Astrocyte of the hippocampus (primary cell): ENCODE measurements at places on chromosomes 3 and 15.
A peak's percentile ranks its signal among the peaks of the same experiment; 100 is the strongest.

DNA sequence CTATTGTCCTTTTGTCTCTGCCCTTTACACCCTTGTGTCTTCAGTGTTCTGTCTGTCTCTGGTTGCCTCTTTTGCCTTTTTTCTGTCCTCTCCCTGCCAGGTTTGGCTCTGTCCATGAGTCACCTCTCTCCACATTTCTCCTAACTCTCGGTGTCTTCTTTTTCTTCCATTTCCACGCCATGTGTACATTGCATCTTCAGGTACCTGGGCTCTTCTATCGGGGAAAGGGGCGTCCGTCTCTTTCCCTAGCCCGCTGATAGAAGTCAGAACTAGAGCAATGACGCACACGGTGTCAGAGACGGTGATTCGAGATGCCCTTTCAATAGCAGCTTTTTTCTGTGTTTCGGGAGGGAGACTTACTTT lies 641 bp downstream of the OPA1 start:
- DNase-seq, result peak; percentile 46

- no peak for DNase-seq
Measured at GRCh38 chr3:143436231-143436930, 316.8 kb downstream of the CHST2 start.

DNA sequence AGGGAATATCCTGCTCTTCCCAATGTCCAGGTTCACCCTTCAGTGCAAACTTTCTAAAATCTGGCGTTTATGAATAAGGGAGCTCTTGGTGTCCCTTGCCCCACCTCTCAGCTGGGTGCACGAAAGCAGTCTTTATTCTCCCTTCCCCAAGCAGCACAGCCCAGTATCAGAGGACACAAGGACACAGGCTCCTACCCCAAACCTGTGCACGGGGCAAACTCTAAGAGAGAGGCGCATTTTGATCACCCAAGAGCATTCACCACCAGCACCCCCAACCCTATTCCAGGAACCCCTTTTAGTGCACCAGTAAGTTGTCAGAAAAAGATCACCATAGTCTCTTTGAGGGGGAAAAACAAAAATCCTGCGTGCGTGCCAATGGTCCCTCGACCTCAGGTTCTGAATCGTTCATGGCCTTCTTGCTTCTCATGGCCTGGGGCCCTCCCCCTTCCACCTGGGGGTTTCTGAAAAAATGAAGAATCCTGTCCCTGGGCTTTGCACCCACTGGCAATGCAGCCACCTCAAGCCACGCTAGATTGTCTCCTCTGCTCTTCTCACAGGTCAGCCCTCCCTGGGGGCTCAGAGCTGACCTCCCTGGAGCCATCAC lies 78.9 kb downstream of the FAM174B start:
- no peak for DNase-seq

DNA sequence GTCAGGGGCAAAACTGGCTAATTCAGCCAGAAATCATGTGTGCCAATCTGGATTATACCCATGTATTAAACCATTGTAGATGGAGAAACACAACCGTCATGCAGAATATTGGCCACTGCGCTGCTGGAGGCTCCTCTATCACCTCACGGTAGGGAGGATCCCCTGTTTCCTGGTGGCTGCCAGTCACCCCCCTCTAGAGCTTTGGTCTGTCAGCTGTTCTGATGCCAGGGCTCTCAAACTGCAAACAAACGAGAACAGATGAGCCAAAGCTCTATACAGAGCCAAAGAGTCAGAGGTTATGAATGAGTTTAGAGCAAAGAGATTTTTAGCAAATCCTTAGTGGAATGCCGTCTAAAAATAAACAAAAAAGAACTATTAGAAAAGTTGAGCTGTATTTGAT lies 62.5 kb downstream of the IL20RB start:
- DNase-seq, result no peak

- peak; percentile 2 for DNase-seq
Measured at GRCh38 chr15:40691737-40692136, 3.2 kb upstream of the RAD51 start.

DNA sequence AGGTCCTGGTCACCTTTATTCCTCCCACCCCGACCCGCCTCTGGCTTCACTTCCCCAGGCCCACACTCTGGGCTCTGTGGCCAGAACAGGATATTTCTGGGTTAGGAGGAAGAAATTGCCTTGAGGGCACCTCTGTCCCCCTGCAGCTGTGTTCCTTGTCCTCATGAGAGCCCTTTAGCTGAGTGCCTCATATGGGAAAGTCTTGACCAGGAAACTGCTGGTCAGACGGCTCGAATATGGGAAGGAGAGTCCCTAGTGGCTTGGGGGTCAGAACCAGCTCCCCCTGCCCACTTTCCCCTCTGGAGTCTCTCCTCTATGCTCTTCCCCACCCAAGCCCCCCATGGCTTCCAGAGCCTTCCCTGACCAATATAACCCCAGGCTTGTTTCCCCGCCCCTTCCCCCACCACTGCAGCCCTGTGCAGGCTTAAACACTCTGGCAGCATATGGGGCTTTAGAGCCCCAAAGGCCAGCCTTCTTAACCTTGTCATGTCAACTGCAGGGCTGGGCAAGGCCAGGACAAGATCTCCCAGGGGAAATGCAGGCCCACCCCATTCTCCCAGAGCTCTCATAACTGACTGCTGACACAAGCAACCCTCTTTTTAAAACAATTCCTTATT lies 36.4 kb downstream of the SEC22C start:
- no peak for DNase-seq

DNA sequence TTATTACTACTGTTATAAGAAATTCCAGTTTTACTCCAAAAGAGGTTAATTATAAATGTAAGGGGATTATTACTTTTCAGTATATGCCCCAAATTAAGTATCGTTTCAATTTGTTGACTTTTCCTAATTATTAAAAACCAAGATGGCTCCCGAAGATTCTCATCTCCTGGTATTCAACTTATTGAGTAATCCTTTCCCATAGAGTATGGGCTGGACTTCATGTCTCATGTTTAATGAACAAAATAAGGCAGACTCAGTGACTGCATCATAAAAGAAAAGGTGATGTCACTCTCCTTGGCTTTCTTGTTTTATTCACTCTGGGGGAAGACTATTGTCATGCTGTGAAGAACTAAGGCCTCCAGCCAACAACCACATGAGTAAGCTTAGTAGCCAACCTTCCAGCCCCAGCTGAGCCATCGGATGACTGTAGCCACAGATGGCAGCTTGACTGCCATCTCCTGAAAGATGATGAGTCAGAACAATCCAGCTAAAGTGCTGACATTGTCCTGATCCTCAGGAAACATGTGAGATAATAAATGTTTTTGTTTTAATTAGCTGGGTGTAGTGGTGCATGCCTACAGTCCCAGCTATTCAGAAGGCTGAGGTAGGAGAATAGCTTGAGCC lies 17.3 kb downstream of the IGF2BP2 start:
- DNase-seq, result peak; percentile 85

- DNase-seq, result no peak
Measured at GRCh38 chr3:63841704-63842103, 21.9 kb downstream of the THOC7 start.

- peak; percentile 98 for DNase-seq
Measured at GRCh38 chr15:82985688-82986441, at the start of gene RAMAC. TSS of gene RAMAC (plus strand) at chr15:82986210. CDS start at chr15:82989019, 2,809 bp downstream.

- no peak for DNase-seq
Measured at GRCh38 chr3:185716436-185717108, 108.3 kb downstream of the IGF2BP2 start.

- no peak for DNase-seq
Measured at GRCh38 chr3:13524979-13525669, 23.8 kb upstream of the FBLN2 start.

DNA sequence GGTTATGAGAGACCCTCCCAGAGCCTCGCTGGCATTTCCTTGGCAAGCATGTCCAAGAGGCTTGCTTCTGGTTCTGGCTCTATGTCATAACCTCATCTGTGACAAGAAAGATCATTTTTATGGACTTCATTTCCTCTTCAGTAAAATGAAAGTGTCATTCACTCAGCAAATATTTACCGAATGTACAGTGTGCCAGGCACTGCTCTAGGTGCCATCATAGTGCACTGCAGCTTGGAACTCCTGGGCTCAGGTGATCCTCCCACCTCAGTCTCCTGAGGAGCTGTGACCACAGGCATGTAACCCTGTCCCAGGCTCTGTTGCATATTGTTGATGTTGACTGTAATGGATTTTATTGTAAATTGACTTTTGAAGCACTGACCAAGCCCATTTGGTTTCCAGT lies 18.7 kb upstream of the ITPKA start:
- no peak for DNase-seq

GRCh38 chr3:174229916-174230315 lies 629.2 kb upstream of the NAALADL2 start:
- DNase-seq, result no peak

DNA sequence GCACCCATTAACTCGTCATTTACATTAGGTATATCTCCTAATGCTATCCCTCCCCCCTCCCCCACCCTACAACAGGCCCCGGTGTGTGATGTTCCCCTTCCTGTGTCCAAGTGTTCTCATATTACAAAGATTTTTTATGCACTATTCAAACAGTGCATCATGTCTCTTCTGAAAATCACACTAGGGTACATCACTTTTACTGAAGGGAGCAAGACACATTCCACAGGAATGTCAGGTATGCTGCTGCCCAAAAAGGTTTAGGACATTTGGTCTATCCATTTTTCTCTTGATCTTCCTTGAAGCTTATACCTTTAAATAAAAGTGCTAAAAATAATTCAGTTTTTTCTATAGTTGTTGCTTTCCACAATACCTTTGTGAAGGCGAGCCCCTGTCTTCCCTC lies 9.2 kb upstream of the EPHA3 start:
- DNase-seq, result peak; percentile 21

DNA sequence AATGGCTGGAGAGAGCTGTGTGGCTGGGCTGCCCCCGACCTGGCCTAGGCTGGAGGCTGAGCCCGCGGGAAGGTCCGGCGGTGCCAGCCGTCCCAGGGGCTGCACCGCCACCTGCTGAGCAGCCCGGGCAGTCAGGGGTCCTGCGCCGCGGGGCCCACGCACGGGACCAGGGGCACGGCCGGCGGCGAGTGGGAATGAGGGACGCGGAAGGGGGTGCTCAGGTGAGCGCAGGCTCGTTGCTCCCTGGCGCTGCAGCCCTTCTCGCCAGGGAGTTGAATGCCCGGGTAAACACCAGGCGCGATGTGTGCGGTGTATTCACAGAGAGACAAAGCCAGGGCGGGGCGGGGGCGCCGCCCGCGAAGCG lies 666 bp upstream of the SEMA3F start:
- no peak for DNase-seq

DNA sequence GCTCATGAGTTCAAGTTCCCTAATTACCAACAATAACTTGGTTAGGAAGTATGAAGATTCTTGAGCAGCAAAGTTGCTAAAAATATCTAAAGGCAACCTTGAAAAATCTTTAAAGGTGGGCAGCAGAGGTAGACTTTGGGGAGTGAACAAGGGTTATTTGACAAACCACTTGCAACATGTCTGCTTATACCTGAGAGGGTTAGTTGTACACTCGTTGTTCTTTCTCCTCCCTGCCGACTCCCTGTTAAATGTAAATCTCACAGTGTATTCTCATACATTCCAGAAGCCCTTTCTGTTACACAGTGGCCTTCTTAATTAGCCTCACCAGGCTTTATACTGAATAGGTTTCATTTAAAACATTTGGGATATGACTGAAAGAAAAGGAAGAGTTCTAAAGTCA lies 121.7 kb downstream of the ARNT2 start:
- DNase-seq, result no peak

DNA sequence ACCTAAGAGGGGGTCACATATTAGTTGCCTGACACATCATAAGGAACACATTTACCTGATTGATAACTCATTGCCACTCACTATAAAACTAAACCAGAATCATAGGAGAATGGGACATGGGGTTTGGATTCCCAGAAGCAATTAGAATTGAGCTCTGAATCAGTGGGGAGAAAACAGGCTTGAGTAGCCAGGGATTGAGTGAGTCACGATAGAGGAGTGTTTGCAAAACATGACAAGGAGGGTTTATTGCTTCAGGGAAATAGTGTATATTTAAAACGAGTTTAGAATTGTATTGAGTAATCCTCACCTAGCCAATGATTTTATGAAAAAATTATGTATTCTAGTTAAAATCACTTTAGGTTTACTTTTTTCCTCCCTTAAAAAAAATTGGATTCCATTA lies 101.1 kb upstream of the THRB start:
- DNase-seq, result peak; percentile 16

DNA sequence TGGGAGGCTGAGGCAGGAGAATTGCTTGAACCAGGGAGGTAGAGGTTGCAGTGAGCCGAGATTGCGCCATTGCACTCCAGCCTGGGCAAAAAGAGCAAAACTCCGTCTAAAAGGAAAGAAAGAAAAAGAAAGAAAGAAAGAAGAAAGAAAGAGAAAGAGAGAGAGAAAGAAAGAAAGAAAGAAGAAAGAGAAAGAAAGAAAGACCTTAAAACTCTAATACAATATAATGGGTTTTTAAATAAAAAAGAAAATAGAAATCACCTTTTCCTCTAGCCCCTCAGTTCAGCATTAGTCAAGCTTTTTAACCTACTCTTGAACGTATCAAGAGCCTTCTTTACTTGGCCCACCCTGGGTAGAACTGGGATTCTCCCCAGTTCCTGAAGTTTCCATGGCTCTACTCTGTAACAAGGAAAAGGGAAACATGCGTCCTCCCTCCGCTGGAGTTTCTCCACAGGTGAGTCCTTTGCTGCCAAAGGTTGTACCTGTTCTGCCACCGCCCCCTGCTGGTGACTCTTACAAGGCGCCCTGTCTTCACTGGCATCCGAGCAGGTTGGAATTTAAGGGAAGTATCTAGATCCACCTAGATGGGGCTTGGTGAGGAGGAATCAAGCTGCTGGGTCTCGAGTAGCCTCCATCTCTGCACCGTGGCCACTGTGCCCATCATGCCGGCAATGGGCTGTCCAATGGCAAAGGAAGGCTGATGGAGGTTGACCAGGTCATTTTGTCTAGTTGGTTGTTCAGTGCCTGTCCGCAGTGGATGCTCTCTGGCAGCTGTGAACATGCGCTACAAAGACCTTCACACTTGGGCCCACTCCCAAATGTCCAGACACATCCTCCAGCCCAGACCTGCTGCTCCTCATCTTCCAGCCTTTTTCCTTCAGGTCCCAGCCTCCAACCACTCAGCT lies 20.6 kb upstream of the EPHB3 start:
- DNase-seq, result peak; percentile 74

DNA sequence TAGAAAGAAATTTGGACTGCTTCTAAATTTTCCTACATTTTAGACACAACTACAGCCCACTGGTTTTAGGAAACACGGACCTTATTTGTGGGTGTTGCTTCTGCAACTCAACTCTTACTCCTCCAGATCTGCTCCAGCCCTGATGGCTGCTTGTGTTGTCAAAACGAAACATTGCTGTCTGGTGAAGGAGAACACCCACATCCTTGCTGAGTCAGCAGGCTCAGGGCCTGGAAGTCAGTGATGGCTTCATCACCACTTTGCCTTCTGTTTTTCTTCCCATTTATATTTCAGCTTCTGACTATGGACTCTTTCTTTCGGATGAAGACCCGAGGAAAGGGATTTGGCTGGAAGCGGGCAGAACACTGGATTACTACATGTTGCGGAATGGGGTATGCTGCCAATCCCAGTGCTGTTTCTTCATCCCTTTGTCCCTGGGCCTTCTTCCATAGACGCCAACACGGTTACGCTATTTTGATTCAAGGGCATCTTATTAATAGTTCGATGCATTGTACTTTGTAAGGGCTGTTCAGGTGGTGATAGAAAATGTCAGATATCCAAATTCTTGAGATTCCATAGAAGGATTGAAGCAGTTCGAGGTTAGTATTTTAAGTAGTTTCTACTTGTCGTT lies 392.6 kb upstream of the TPM1 start:
- DNase-seq, result peak; percentile 61
